ENCODE measurements at places on chromosomes 4 and X.

- no peak for DNase-seq
Observed at GRCh38 chrX:16310326-16310725, 143.0 kb downstream of the MAGEB17 start.

GRCh38 chrX:368811-369562, 17.7 kb downstream of the PPP2R3B start:
- no peak for DNase-seq

GRCh38 chr4:87406462-87406861, 15.5 kb upstream of the HSD17B11 start:
- no peak for DNase-seq

GRCh38 chr4:96175871-96176270, 336.0 kb downstream of the PDHA2 start:
- no peak for DNase-seq

DNA sequence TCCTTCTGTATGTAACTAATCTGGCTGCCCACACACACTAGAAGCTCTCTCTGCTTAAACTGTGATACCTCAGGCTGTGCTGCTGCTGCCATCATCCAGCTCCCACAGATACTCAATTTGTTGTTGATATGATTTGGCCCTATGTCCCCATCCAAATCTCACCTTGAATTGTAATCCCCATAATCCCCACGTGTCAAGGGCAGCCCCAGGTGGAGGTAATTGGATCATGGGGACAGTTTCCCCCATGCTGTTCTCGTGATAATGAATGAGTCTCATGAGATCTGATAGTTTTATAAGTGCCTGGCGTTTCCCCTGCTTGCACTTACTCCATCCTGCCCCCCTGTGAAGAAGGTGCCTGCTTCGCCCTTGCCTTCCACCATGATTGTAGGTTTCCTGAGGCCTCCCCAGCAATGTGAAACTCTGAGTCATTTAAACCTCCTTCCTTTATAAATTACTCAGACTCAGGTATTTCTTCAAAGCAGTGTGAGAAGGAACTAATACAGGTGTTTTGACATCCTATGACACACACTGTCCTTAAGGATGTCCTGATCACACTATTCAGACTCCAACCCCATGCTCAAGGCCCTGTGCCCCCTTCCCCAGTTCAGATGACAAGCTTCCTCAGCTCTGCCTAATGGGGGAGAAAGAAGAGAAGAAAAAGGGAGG, 2.9 kb upstream of the ATOH1 start:
- no peak for DNase-seq

DNA sequence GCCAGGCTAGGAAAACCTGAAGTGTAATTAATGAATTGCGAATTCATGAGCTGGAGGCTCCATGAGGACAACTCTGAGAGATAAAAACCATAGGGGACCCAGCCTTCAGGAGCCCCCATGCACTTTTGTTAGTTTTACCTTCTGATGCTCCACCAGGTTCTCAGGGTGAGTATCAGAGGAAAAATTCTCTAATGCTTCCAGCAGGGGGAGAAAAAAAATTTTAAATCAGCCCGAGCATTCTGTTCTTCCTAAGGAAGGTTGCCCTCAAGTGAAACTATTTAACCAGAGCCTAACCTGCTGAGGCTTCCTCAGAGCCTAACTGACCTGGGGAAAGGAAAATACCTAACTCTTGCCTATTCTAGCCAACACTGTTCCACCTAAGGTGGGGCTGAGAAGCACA, 552.6 kb downstream of the PPARGC1A start:
- DNase-seq: no peak

DNA sequence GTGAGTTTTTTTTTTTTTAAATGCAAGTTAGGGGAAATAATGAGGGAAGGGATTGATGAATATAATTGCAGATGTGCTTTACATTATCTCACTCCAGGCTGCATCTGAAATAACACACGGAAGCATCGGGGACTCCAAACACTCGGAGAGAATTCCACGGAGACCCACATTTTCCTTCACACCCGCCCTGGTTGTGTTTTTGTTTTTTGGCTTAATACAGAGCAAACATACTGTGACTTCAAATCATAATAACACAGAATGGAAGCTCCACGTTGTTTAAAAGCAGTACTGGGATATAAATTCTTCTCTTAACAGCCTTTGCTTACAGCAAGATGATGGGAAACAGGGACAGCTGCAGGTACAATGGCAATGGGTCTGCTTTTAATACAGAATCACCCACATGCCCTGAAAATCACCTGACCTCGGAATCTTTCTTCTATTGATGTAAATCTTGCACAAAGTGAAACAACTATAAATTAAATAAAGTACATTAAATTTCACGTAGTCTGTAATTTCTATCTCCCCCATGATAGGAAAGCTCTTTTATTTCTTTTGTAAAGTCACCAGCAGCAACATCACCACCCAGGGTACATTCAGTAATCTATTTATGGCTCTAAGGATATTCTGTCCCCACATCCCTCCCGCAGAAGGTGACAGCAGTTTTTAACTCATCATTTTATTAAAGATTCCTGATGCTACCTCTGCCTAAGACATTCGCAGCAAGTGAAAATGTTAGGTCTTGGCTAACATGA, 119.3 kb downstream of the ZNF827 start:
- DNase-seq: no peak

DNA sequence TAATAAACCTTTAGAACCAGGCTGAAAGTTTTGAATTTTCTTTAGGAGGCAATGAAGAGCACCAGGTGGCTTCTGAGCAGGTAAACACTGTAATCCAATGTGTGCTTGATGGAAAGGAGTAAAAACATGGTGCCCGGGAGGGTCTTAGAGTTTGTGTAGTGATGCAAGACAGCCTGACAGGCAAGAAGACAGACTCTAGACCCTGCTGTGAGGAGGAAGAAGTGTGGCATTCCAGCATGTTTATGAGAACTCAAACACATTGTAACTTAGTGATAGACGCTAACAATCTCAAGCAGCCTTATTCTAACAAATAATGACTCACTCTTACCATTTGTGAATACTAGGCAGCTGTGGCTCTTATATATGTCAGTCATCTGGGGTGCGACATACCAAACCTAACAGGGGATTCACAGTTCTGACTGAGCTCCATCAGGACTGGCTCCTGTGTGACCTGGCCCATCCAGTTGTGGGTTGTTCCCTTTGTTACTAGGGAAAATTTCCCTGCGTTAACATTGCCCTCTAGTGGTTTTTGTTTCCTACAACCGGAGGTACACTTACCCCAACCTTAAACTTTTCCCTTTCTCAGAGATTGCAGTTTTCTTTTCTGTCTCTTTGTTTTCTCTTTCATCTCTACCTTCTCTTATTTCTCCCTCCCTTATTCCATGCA, 53.8 kb downstream of the VSIG4 start:
- DNase-seq: peak; percentile 38

- no peak for DNase-seq
Observed at GRCh38 chr4:157013656-157014055, 42.1 kb upstream of the PDGFC start.

DNA sequence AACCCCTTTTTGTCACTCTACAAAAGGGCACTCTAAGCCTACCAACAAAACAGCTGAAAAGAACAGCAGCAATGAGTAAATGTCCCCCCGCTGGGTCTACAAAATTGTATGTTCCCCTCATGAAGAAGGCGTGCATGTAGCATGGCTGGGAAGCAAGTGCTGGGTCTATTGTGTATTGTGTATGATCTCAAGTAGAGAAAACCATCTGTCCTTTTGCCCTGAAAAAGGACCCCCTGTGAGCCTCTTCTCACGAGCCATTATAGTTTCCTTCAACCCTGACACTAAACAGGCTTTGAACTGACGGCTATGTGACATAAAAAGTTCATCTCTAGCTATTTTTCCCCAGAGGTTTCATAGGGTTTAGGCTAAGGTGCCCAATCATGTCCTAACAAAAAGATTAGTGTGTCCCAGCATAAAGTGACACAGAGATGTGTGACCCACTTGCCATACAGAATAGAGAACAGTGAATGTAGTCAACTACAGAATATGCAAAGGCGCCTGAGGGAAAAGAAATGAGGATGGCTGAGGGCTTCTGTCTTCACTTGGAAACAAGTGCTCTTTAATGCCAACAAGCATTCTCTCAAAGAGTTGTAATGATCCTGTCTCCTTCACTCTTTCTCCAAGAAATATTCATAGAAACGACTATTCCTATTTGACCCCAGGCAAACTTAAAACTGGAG, 27.3 kb downstream of the COL25A1 start:
- DNase-seq: no peak

- DNase-seq: no peak
Observed at GRCh38 chr4:48792348-48793006, 12.4 kb upstream of the FRYL start.
